ENCODE measurements at places on chromosomes 3 and 15. TPM values are rescaled to one million over a fixed set of nuclear protein-coding genes. Genes with fewer than 3 reads are reported as not detected.

- H3K4me3 ChIP-seq, result no peak overlapping the region
- no peaks in the 10 kb centered on the region for H3K36me3 ChIP-seq
- no peaks in the 10 kb centered on the region for H3K4me1 ChIP-seq
- H3K27ac ChIP-seq, result no peak overlapping the region
- peaks cover 38% of the 10 kb centered on the region for H3K27me3 ChIP-seq
These were observed 6.4 kb downstream of the ITGA11 start for GRCh38 chr15:68425428-68426060.

DNA sequence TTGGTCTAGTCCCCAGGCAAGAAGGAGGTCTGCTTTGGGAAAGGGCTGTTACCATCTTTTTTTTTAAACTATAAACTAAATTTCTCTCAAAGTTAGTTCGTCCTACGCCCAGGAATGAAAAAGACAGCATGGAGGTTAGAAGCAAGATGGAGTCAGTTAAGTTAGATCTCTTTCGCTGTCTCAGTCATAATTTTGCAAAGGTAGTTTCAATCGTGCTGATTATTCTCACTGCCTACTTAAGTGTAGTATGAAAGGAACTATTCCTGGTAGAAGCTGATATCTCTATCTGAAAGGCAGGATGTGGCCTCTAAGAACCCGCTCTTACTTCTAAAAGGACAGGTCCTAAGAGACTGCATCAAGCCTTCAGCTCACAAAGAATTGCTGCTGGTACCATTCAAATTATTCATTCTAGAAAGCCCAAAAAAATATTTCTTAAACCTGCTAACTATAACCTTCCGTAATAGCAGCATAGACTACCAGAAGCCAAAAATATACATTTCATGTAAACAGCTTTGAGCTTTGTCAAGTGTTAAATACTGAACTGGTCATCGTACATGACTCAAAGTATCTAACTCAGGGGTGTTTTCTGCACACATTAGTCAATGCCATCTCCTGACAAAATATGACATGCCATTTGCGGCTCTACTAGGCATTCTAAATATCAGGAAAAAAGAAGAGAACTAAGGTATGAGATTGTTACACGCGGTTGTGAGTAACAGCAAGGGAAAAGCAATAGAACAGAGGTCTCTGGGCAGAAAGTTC lies 96.0 kb upstream of the CCDC80 start:
- no peak for DNase-seq
- peaks cover 47% of the 10 kb centered on the region for H3K4me1 ChIP-seq
- no peaks in the 10 kb centered on the region for H3K27me3 ChIP-seq
- peak overlapping the region; percentile 70 for H3K27ac ChIP-seq

- no peaks in the 10 kb centered on the region for H3K4me1 ChIP-seq
- H3K36me3 ChIP-seq, result no peaks in the 10 kb centered on the region
- H3K4me3 ChIP-seq, result no peak overlapping the region
These were observed 78.3 kb downstream of the NAALADL2 start for GRCh38 chr3:174937478-174937877.

RBM15B gene
- 36.1 TPM for total RNA-seq

DUOX1 gene
- 0.07 TPM for total RNA-seq

PRRT3 gene
- 6.4 TPM for total RNA-seq

ZNF860 gene
- not detected for total RNA-seq

POLQ gene
- 34.3 TPM for total RNA-seq

Data from activated CD8-positive, alpha-beta memory T cell treated with anti-CD3 and anti-CD28 coated beads, Interleukin-2, amount 10 ng/mL, durations not matched to agents 7 days and 5 days (primary cell).